ENCODE measurements at places on chromosomes 11 and 22.

GRCh38 chr22:50002791-50003190 lies 9.8 kb downstream of the IL17REL start:
- peak; percentile 32 for DNase-seq

DNA sequence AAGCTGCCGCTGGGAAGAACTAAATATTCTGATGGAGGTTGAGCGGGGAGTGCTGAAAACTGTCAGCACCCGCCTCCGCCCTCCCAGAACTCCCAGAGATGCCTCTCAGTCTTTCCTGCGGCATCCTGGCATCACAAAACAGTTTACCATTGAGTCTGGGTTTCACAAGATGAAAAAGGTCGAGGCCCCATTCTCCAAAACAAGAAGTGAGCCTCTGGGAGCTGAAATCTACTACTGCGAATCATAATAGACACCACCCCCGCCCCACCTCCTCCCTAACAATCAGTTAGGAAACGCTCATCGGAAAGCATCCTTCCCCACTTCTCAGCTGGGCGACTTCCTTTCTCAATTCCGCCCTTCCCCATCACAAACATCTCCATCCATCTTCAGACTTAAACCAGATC lies 1.0 kb downstream of the SUN2 start:
- DNase-seq, result peak; percentile 38

- no peak for DNase-seq
Observed at GRCh38 chr22:45781459-45781858, 109.8 kb downstream of the ATXN10 start.

- DNase-seq, result no peak
Observed at GRCh38 chr22:26700886-26701285, 43.5 kb downstream of the MIAT start.

- no peak for DNase-seq
Observed at GRCh38 chr22:48245196-48245485, 1482.7 kb downstream of the TBC1D22A start.

GRCh38 chr11:36155124-36155561 lies 134.1 kb downstream of the COMMD9 start:
- DNase-seq, result no peak

DNA sequence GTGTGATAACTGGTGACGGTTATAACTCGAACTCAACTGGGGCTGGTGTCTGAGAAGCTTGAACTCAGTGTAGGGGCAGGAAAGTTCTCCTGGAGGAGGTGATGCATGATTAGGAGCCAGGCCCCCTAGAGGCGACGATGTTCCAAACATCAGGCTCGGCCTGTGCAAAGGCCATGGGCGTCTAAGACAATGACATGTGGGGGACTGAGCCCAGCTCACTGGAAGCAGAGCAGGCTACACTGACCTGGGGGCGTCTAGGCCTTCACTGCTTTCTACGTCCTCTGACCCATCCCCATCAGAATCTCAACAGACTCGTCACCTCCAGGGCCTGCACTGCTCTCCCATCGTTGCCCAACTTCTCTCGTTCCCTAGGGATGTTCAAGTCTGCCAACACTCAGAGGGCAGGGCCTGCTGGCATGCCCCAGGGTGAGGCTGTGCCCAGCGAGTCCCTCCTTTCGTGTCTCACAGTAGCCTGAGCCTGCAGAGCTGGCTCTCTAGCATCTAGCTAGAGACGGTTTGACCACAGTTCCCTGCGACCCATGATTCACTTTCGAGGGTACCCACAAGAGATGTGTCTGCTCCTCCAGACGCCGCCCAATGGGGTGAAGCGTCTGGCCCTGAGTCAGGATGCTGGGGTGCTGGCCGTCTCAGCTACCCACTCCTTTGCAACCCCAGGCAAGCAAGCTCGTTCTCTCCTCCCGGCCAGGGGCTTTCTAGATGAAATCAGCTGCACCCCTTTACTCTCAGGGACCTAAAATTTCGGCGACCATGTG lies 1.1 kb upstream of the ATG16L2 start:
- peak; percentile 76 for DNase-seq

GRCh38 chr11:85052636-85053035 lies 574.5 kb downstream of the DLG2 start:
- DNase-seq, result no peak

GRCh38 chr22:32961497-32961896 lies 96.7 kb downstream of the SYN3 start:
- no peak for DNase-seq

GRCh38 chr11:65419772-65420481 lies 2.7 kb upstream of the NEAT1 start:
- DNase-seq, result peak; percentile 97

DNA sequence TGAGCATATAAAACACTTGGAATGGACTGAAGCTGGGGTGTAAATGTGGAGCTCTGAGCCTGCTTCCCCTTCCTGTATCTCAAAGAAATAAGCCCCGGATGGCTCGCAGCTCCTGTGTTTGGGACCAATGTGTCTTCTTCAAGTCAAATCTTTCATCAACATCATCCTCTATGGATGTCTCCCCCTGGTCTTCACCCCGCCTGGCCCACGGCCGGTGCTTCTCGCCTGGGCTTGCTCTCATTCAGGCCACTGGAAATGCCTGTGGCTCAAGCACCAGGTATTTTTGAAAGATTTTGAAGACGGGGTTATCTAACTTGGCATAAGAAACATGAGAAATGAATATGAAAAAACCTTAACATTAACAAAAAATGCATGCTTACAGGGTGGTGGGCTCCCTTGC lies 769.8 kb downstream of the BRD1 start:
- no peak for DNase-seq

- DNase-seq, result no peak
Observed at GRCh38 chr22:43837666-43838065, 24.6 kb downstream of the SULT4A1 start.

GRCh38 chr11:108536783-108537182 lies 38.6 kb upstream of the POGLUT3 start:
- no peak for DNase-seq

DNA sequence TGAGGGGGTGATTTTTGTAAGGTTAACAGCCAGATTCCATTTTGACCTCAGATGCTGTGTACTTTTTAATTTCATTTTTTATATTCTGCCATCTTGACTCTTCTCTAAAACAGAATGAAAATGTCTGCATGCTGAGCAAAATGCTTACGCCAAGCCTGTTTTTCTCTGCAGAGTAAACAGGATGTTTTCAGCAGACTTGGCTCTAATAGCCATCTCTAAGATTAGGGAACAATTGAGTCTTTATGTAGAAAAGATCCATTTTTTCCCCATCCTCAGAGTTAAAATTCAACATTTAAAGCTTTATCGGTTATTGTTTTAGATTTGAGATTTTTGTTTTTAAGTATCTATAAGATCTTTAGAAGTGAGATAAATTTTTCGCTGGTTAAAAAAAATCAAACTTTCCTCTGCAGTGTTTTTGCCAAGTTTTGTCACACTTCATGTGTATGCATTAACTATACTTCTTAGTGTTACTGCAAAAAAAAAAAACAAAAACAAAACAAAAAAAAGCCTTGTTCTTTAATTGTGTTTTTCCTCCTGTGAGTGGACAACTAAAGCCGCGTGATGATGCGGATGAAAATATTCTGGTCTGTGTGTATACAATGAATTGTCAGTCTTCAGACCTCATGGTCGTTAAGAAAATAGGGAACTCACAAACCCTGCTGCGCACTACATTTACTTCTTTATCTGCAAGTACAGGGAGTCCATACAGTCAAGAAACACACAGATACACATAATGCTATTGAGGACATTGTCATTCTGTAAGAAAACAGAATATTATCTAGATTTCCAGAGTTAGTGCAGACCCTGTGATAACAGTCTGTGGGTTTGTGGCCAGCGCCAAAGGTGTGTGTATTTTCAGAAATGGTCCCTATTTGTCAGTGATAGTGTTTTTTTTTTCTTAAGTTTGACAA lies 17.5 kb upstream of the ADSL start:
- DNase-seq, result no peak

DNA sequence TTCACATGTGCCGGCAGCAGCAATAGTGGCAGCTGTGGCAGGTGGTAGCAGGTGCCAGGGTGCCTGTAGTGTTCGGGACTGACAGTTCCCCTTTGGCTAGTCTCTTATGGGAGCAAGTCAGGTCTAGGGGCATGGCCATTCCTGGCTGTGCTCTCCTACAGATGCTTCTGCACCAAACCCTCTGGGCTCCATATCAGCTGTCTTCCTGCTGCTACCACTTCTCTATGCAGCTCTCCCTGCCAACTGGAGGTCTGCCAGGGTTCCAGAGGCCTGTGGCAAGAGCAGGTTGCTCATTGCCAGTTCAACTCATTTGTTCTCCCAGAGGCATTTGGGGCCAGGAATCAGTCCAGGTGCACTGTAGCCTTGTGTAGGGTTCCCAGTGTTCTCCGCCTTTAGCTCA lies 473.7 kb downstream of the JRKL start:
- DNase-seq, result peak; percentile 18

GRCh38 chr11:80315200-80315599 lies 874.4 kb upstream of the TENM4 start:
- no peak for DNase-seq
